ENCODE measurements at places on chromosomes 11 and 22. TPM values are rescaled to one million over a fixed set of nuclear protein-coding genes. Genes with fewer than 3 reads are reported as not detected.

- DNase-seq, result no peak
These were observed 67.6 kb downstream of the BARX2 start for GRCh38 chr11:129443276-129443675.

The MMP27 gene
- total RNA-seq, result not detected

The OR51V1 gene
- not detected for total RNA-seq

GRCh38 chr11:60872961-60873524 lies 5.7 kb downstream of the ZP1 start:
- DNase-seq, result peak; percentile 88

- DNase-seq, result no peak
These were observed 29.2 kb downstream of the RSPH14 start for GRCh38 chr22:23112472-23113012.

- no peak for DNase-seq
These were observed 37.3 kb downstream of the C11orf96 start for GRCh38 chr11:43979571-43980219.

DNA sequence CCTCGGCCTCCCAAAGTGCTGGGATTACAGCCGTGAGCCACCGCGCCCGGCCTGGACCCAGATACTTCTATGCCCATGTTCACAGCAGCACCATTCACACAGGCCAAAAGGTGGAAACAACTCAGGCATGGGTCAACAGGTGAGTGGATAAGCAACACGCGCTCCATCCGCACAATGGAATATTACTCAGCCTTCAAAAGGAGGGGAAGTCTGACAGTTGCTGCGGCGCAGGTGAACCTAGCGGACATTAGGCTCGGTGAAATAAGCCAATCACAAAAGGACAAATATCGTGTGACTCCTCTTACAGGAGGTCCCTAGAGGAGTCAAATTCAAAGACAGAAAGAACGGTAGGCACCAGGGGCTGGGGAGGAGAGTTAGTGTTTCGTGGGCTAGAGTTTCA lies 47.0 kb downstream of the TRMU start:
- no peak for DNase-seq

DNA sequence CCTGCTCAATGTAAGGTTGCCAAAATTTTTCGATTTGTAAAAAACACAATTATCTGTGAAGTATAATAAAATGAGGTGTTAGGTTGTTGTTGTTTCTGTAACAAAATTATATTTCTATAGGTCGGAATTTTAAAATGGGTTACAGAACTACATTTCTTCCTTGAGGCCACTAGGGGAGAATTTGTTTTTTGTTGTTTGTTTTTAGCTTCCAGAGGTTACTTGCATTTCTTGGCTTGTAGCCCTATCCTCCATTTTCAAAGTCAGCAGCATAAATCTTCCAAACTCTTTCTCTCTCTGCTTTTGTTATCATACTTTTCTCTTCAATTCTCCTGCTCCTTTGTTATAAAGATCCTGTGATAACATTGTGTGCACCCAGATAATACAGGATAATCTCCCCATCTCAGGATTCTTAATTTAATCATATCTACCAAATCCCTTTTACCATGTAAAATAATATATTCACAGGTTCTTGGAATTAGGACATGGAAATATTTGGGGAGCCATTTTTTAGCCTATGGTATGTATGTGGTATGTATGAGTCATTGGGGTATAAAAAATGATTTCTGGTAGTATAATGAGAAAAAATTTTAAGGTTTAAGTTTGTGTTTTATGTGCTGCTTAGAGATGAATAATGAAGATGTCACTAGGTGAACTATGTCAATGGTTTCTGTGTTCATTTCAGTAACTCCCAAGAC lies 9.4 kb upstream of the PATL1 start:
- no peak for DNase-seq

The OVOL1 gene
- not detected for total RNA-seq

- no peak for DNase-seq
These were observed 17.2 kb downstream of the P2RY2 start for GRCh38 chr11:73235236-73235786.

DNA sequence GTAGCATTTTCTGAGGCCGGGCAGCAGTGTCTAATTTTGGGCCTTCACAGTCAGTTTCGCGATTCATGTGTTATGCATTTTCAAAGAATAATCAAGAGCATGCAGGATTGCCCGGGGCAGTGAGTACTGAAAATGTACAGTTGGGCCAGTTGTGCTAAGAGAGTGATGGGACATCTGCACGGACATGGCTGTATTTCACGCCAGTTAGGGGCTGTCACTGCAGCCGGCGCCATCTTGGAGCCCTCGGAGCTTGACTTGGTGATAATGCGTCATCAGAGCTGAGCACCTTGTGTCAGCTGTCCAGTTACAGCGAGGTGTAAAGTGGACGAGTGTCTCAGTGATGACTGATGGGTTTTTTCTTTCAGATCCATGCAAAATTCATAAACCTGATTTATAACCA lies 188.9 kb downstream of the TBC1D22A start:
- DNase-seq, result no peak

GRCh38 chr11:2521081-2521732 lies 76.4 kb downstream of the KCNQ1 start:
- peak; percentile 69 for DNase-seq

- DNase-seq, result no peak
These were observed 2.1 kb downstream of the PAMR1 start for GRCh38 chr11:35523331-35523768.

The KCNQ1OT1 gene
- total RNA-seq, result 3.0 TPM

The MYRF gene
- total RNA-seq, result 0.42 TPM

GRCh38 chr22:37402184-37402506 lies 25.1 kb downstream of the ELFN2 start:
- DNase-seq, result no peak

DNA sequence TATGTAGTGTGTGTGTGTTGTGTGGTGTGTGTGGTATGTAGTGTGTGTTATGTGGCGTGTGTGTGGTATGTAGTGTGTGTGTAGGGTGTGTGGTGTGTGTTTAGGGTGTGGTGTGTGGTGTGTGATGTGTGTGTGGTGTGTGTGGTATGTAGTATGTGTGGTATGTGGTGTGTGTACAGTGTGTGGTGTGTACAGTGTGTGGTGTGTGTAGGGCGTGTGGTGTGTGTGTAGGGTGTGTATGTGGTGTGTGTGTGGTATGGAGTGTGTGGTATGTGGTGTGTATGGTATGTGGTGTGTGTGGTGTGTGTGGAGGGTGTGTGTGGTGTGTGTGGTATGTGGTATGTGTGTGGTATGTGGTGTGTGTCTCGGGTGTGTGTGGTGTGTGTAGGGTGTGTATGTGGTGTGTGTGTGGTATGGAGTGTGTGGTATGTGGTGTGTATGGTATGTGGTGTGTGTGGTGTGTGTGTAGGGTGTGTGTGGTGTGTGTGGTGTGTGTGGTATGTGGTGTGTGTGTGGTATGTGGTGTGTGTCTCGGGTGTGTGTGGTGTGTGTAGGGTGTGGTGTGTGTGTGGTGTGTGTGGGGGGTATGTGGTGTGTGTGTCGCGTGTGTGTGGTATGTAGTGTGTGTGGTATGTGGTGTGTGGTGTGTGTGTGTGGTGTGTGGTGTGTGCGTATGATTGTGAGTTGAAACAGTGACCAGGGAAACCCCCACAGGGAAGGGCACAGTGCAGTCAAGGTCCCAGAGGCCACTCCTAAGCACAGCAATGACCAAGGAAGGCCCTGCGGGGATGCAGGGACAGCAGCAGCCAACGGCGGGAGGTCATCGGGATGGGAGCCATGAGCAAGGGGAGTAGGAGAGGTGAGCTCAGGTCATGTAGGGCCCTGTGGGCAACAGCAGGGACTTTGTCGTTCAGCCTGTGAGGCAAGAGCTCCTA lies 2.9 kb upstream of the PPP6R2 start:
- no peak for DNase-seq

- DNase-seq, result no peak
These were observed 32.0 kb downstream of the RBFOX2 start for GRCh38 chr22:35996596-35996995.

The ALKBH3 gene
- total RNA-seq, result 31.0 TPM

The P2RY2 gene
- total RNA-seq, result 1.4 TPM

GRCh38 chr11:68956142-68956541 lies 24.6 kb downstream of the MRGPRD start:
- no peak for DNase-seq
